NCI-H1092 (cell line): ENCODE measurements at places on chromosomes 2 and 18.

DNA sequence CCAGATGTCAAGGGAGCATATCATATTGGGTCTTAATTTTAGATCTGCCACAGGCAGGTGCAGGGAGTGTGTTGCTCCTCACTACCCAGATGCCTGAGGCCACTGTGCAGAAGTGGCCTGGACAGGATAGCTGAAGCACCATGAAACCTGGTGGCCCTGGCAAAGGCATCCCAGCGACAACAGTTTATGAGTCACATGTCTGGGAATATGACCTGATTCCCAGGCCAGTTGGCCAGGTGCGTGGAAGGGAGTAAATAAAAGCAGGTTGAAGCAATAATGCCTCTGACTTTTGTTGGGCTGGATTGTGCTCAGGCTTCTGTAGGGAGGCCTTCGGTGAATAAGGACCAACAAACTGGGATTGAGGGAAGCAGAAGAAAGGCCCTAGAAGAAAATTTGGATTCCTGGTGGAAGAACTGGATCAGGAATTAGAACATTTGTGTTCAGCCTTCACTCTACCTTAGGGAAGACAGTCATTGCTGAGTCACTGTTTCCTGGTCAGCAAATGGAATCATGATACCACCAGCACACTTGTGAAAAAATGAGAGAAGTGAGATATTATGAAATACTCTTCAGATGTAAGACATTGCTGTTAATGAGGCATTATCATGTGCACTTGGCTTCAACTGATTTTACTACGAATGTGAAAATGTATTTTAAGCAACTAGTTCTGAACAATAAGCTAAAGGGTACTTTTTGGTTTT, 78.4 kb upstream of the ZNF516 start:
- no peak for DNase-seq

DNA sequence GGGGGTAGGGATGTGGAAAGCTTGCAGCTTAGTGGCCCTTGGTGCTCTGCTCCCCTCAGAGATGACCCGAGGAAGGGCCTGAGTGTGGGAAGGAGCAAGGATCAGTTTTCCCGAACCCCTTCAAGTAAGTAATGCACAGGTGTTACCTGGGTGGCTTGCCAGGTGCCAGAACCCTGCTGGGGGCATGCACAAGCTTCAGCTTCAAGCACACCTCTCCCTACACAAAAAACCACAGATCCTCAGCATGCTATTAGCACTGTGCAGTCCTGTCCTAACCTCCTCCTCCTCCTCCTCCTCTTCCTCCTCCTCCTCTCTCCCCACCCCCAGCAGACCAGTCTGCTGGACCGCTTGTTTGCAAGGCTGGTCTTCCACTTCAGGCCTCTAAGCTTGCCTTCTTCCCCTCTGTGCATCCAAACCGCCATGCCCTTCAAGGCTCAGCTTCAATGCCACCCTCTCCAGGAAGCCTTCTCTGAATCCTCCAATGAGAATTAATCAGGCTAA, 114.8 kb downstream of the ACAA2 start:
- DNase-seq, result no peak

DNA sequence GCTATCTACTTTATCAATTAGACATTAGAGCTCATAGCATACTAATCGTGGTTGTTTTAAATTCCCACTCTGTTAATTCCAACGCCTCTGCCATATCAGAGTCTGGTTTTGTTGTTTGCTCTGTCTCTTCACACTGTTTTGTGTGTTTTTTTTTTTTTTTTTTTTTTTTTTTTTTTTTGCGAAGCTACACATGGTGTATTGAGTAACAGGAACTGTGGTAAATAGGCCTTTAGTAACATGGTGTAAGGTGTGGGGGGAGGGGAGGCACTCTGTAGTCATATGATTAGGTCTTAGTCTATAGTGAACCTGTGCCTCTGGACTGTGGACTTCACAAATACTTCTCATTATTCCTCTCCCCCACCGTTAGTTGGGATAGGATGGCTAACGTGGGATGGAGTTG, 370.7 kb upstream of the RAB12 start:
- DNase-seq, result no peak

GRCh38 chr2:179437430-179437829, 172.8 kb upstream of the SESTD1 start:
- DNase-seq, result no peak

GRCh38 chr2:135844301-135844895, 7.4 kb upstream of the LCT start:
- DNase-seq, result no peak

GRCh38 chr2:102449370-102449974, 23.6 kb upstream of the SLC9A4 start:
- DNase-seq, result no peak

- no peak for DNase-seq
Measured at GRCh38 chr2:43224131-43224570, 2.3 kb downstream of the ZFP36L2 start.

DNA sequence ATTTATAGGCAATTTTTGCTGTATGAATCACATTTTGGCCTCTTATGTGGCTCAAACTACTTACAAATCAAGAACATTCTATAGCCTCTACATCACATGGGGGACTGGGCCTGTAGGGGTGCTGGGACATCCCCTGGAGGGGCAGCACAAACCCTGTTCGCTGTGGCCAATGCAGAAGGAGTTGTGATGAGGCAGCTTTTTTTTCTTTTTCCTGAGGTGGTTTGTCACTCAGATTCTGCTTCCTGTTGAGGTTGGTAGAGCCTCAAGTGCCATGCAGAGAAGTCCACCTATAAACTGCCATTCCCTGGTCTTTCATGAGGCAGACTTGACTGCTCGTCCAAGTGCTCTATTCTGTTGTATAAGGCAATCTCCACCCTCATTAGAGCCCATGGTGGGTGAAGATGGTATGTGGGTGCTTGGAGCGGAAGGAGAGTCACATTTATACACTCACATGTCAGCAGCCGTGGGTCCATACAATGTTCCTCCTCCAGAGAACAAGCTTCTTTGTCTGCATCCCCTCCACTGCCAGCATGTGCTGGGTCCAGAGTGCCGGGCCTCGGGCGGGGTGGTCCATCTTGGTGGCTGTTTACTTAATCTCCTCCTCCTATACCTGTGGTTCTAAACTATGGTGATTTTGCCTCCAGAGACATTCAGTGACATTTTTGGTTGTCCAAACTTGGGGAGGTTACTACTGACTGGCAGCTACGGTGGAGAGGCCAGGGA, 120.3 kb downstream of the ACOXL start:
- no peak for DNase-seq

- no peak for DNase-seq
Measured at GRCh38 chr2:103005393-103005792, 243.6 kb downstream of the TMEM182 start.

DNA sequence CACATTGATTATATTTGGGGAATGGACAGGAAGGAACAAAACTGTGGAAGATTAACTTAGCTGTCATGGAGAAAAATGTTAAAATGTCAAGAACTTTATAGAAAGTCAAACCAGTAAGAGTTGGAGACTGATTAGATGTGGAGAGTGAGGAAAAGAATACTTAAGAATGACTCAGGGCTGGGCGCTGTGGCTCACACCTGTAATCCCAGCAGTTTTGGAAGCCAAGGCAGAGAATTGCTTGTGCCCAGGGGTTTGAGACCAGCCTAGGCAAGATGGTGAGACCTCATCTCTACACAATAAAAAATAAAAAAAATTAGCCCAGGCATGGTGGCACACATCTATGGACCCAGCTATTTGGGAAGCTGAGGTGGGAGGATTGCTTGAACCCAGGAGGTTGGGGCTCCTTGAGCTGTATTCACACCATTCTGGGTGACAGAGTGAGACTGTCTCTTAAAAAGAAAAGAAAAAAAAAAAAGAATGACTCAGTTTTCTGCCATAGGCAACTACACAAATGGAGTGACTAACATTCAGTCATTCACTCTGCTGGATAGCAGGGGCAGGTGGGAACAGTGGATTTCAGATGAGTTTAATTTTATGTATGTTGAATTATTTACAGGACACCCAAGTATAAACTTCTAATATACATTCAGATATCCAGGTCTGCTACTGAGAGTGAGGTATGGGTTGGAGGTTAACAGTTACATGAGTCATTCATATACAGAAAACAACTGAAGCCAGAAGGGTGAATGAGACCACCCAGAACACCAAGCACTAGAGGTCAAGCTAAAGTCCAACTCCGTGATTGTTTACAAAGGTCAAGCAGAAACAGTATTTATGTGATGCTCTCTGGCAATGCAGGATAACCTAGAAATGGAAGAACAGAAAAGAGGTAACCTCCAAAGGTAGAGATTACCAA, 33.9 kb downstream of the ORC2 start:
- DNase-seq, result no peak

GRCh38 chr2:219664944-219665343, 37.5 kb downstream of the SLC4A3 start:
- no peak for DNase-seq

DNA sequence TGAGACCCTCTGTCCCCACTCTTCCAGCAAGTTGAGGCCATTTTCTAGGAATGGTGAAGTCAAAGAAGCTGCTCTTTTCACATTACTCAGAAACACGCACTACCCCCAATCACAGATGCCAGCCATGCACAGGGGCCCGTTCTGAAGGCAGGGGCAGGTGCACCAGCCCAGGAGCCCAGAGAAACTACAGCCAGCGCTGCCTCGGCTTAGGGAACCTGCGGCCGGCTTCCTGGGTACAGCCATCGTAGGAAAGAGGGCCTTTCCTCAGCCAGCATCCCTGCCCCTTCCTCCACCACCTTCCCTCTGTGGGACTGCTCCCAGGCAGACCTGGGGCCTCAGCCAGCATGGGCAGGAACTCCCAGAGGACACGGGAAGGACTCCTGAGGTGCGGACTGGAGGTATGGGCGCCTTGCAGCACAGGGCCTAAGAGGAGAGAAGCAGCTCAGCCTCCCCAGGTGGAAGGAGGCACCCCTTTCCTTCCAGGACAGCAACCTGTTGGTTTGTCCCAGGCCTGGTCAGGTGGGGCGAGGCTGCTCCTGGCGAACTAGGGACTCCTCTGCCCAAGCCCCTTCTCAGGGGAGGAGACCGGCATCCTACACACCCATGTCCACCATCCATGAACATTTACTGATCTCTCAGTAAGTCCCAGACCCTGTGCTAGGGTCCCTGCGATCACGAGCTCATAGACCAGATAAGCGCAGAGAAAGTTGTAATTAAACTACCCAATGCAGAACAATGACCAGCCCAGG, 99.0 kb upstream of the ID2 start:
- DNase-seq, result no peak

GRCh38 chr2:65366595-65367125, 65.7 kb downstream of the SPRED2 start:
- DNase-seq, result no peak

GRCh38 chr2:237935740-237936452, 30.9 kb upstream of the UBE2F start:
- DNase-seq, result no peak

DNA sequence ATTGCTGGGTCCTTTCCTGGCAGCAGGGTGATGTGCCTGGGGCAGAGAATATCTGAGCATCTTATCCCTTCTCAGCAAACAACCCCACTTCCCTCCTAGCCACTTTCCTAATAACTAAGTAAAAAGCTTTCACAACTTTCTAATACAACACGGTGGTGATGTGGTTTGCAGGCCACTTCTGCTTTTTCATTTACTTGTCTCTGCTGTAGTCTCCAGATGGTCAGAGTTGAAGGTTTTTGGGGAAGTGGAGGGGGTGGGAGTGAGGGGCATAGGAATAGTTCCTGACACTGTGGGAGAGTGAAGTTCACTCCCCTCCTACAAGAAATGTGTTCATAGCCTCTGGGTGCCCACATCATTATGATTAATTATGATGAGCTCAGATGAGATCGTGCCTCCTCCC, 11.6 kb downstream of the OXER1 start:
- no peak for DNase-seq

DNA sequence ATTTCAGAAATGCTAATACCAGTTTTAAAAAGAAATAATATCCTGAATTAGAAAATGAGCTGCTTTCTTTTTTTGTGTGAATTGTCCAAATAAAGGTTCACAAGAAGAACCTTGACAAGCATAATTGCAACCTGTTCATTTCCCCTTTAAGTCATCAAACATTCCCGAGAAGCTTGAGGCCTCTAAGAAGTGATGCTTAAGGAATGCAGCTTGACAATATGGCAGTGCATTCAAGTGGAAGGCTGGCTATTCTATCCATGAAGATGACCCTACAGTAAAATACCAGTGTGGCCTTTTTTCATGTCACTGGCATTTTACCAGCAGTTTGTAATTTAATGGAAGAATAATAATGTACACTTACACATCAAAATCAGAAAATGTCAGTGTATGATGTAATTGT, 216.7 kb downstream of the CTNNA2 start:
- DNase-seq, result no peak

GRCh38 chr2:50438259-50438658, 593.7 kb downstream of the NRXN1 start:
- DNase-seq, result peak; percentile 13

DNA sequence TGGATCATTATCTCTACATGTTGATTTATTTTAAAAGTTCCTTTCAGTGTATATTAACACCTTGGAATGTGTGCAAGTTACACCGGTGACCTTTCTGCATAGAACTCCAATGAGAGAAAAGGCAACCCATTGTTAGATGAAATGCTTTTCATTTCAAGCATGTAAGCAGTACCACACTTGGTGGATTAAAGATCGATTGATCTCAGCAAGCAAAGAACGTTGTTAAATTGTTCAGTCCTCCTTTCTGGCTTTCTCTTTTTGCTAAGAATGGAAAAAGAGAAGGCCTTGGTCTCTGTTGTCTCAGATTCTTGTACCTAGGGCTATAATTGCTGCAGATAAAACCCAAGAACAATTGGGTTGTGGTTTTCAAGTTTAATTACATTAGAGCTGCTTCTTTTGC, 843.0 kb downstream of the DPP10 start:
- DNase-seq, result no peak

- no peak for DNase-seq
Measured at GRCh38 chr2:163132850-163133249, 294.3 kb upstream of the KCNH7 start.

GRCh38 chr2:182866461-182867406, at the start of gene FRZB:
FRZB (minus strand) TSS chr2:182866637; CDS start chr2:182866552, 85 bp downstream.
- DNase-seq, result peak; percentile 8

DNA sequence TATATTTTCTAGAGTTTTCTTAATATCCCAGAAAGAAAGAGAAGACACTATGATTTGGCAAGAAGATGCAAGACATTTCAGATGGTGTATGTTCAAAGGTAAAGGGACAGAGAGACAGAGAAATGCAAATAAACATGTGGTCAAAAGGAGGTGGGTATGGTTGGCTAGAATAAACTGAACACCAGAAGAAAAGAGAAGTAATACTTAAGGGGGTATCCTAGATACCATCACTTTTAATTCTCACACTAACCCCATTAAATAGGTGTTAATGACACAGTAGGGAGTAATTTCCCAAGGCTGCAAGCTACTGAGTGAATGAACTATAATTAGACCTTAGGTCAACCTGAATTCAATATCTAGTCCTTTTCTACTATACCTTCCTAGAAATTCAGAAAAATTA, 111.2 kb upstream of the CD226 start:
- DNase-seq, result no peak
